ENCODE measurements at places on chromosomes 7 and 10.
A peak's percentile ranks its signal among the peaks of the same experiment; 100 is the strongest.

GRCh38 chr10:88227342-88228018 is 355.6 kb downstream of the RNLS start:
- no peaks in the 10 kb centered on the region for H3K36me3 ChIP-seq
- H3K4me3 ChIP-seq = no peak overlapping the region
- H3K27me3 ChIP-seq = no peaks in the 10 kb centered on the region
- peak overlapping the region; percentile 60 for H3K27ac ChIP-seq
- H3K4me1 ChIP-seq = peaks cover 32% of the 10 kb centered on the region
- DNase-seq = peak; percentile 65

DNA sequence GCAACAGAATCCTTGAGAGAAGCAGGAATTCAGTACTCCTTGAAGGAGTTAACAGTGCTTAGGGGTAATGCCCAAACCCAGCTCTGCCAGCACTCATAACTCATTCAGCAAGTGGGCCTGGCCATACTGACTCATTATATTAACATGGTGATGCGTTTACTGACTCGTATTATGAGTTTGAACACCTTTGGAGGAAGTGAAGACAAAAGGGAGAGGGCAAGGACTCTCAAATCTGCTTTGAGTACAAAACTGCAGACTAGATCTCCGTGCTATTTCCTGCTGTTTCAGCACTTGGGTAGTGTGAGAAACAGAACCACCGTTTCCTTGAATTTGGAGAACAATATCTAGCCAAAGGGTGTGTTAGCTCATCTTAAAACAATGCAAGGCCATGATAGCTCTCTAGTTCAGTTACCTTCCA is 30.8 kb downstream of the SLC16A9 start:
- H3K27ac ChIP-seq = no peak overlapping the region
- DNase-seq = no peak
- no peaks in the 10 kb centered on the region for H3K4me1 ChIP-seq
- H3K36me3 ChIP-seq = no peaks in the 10 kb centered on the region
- no peak overlapping the region for H3K4me3 ChIP-seq

DNA sequence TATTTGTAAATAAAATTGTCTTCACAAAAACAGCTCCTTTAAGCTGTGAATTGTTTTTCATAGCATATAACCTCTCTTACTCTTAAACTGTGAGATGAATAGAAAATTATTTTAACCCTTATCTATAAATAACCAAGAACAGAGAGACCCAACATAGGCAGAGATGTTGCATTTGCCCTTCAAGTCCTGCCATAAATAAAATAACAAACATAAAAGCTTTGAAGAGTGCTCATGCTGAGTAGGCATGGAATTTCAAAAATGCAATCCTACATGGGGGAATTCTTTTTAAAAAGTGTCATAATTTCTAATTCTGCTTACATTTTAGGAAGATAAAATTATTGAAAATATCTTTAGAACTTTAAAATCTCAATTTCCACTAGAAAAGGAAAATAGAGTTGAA is 124.1 kb upstream of the FERD3L start:
- no peak overlapping the region for H3K4me3 ChIP-seq
- no peak overlapping the region for H3K27ac ChIP-seq
- no peak for DNase-seq
- no peaks in the 10 kb centered on the region for H3K27me3 ChIP-seq
- H3K36me3 ChIP-seq = no peaks in the 10 kb centered on the region

DNA sequence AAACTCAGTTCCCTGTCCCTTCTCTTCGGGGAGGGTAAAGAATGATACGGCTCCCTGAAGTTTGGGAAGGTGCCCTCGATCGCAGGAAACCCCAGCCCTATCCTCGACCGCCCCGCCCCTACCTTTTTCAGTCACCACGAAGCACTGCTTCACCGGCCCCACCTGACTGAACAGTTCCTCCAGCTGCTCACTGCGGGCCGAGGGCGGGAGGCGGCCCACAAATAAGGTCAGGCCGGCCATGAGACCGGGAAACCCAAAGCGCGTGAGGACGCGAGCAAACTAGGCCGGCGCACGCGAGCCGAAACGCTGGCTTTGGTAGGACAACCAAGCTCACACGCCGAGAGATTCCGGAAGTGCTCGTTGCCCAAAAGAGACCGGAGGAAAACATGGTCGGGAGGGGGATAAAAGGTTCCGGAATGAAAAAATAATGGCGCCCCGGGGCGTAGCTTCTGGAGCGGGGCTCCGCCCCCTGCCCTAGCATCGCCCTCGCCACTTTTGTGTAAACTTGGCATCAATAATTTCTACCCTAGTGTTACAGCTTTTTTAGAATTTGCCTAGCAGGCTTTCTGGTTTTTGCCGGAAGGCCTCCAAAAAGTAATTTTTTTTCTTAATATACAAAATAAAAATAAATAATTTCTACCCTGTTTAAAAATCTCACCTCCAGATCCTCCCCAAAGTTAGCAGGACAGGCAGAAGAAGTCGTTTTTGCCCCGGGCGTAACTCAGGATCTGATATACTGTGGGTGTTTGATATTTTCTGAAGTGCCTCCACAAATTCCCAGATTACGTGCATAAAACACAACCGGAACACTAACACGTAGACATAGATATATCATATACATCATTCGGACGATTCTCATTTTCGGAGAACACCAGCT is at the start of gene RBM28:
TSS of gene RBM28 (minus strand) at position 355 of the 877 bp plus-strand sequence. CDS start at position 240, 115 bp downstream.
- peaks cover 9% of the 10 kb centered on the region for H3K36me3 ChIP-seq
- peak within 1 kb of the TSS; percentile 82 for H3K4me3 ChIP-seq
- H3K27me3 ChIP-seq = no peaks in the 10 kb centered on the region
- peaks cover 23% of the 10 kb centered on the region for H3K4me1 ChIP-seq
- H3K27ac ChIP-seq = peak within 1 kb of the TSS; percentile 71

GRCh38 chr10:127146661-127147060 is 49.7 kb downstream of the INSYN2A start:
- H3K4me1 ChIP-seq = no peaks in the 10 kb centered on the region
- no peak for DNase-seq
- no peak overlapping the region for H3K4me3 ChIP-seq
- no peaks in the 10 kb centered on the region for H3K36me3 ChIP-seq
- H3K27me3 ChIP-seq = no peaks in the 10 kb centered on the region
- no peak overlapping the region for H3K27ac ChIP-seq

GRCh38 chr10:11159543-11160215 is 142.0 kb downstream of the CELF2 start:
- no peaks in the 10 kb centered on the region for H3K27me3 ChIP-seq
- H3K27ac ChIP-seq = no peak overlapping the region
- no peak for DNase-seq
- H3K36me3 ChIP-seq = no peaks in the 10 kb centered on the region
- H3K4me3 ChIP-seq = no peak overlapping the region
- peaks cover 34% of the 10 kb centered on the region for H3K4me1 ChIP-seq

DNA sequence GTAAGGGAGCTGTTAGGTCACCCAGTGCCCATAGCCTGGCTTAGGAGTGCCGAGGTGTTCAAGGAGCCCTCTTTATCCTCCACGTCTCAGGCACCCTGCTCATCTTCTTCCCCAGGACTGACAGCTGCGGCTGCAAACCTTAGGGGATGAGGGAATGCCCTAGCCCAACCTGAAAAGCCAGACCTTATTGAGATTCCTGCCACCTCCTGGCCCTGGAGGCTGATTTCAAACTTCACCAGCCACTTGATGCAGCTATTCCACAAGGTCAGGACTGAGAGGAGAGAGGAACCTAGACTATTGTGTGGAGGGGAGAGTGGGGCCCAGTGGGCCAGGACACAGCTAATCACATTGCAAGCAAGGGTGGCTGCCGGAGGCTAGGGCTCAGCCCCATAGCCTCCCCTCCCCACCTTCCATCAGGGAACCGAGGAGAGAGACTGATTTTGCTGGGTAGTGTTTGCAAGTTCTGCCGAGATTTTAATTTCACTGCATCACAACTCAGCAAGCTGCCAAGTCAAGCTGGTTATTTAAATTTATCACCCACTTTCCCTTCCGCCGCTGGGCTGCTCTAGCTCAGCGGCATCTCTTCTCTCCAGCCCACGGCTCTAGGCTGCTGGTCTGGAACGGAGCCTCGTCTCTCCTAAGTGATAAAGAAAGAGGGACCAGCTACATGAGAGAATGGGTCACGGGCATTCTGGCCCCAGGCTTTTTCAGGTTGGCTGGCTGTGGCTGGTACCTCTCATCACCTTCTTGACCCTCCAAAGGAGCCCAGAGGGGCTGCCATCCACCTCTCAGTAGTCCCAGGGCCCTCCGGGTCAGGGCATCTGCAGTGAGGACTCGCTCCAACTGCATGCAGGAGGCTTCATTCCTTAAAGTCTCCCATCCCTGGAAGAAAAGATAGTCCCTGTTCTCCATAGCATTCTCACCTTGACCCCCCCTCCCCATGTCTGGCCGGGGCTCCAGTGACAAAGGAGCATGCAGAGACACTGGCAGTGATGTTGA is 66.7 kb downstream of the PAX2 start:
- no peaks in the 10 kb centered on the region for H3K36me3 ChIP-seq
- no peaks in the 10 kb centered on the region for H3K4me1 ChIP-seq
- peaks cover 18% of the 10 kb centered on the region for H3K27me3 ChIP-seq
- H3K4me3 ChIP-seq = no peak overlapping the region
- DNase-seq = no peak
- H3K27ac ChIP-seq = no peak overlapping the region

DNA sequence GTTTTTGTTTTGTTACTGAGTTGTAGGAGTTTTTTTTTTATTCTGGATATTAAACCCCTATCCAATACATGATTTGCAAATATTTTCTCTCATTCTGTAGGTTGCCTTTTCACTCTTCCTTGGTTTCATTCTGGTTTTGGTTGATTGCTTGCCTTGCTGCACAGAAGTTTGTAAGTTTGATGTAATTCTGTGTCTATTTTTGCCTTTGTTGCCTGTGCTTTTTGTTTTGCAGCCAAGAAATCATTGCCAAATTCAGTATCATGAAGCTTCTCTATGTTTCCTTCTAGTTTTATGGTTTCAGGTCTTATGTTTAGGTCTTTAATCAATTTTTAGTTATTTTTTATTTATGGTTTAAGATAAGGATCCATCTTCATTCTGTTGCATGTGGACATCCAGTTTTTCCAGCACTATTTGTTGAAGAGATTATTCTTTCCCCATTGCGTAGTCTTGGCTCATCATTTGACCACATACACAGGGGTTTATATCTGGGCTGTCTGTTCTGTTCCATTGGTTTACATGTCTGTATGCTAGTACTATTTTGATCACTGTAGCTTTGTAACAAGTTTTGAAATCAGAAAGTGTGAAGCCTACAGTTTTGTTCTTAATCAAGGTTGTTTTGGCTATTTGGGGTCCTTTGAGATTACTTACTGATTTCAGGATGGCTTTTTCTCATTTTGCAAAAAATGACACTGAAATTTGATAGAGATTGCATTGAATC is 26.4 kb downstream of the BMPR1A start:
- H3K27ac ChIP-seq = peak overlapping the region; percentile 71
- no peaks in the 10 kb centered on the region for H3K36me3 ChIP-seq
- no peaks in the 10 kb centered on the region for H3K27me3 ChIP-seq
- DNase-seq = no peak
- peaks cover 24% of the 10 kb centered on the region for H3K4me1 ChIP-seq

GRCh38 chr7:42689626-42690025 is 222.2 kb downstream of the C7orf25 start:
- no peak for DNase-seq
- no peak overlapping the region for H3K27ac ChIP-seq
- H3K4me1 ChIP-seq = no peaks in the 10 kb centered on the region

GRCh38 chr10:94238006-94238617 is 124.6 kb downstream of the NOC3L start:
- H3K27ac ChIP-seq = no peak overlapping the region
- no peaks in the 10 kb centered on the region for H3K27me3 ChIP-seq
- DNase-seq = no peak
- no peaks in the 10 kb centered on the region for H3K36me3 ChIP-seq
- H3K4me1 ChIP-seq = no peaks in the 10 kb centered on the region

- H3K36me3 ChIP-seq = no peaks in the 10 kb centered on the region
- H3K4me3 ChIP-seq = no peak overlapping the region
- H3K4me1 ChIP-seq = no peaks in the 10 kb centered on the region
- peak; percentile 49 for DNase-seq
- H3K27ac ChIP-seq = no peak overlapping the region
- H3K27me3 ChIP-seq = no peaks in the 10 kb centered on the region
These were observed 6.0 kb downstream of the ASB10 start for GRCh38 chr7:151181011-151181431.

DNA sequence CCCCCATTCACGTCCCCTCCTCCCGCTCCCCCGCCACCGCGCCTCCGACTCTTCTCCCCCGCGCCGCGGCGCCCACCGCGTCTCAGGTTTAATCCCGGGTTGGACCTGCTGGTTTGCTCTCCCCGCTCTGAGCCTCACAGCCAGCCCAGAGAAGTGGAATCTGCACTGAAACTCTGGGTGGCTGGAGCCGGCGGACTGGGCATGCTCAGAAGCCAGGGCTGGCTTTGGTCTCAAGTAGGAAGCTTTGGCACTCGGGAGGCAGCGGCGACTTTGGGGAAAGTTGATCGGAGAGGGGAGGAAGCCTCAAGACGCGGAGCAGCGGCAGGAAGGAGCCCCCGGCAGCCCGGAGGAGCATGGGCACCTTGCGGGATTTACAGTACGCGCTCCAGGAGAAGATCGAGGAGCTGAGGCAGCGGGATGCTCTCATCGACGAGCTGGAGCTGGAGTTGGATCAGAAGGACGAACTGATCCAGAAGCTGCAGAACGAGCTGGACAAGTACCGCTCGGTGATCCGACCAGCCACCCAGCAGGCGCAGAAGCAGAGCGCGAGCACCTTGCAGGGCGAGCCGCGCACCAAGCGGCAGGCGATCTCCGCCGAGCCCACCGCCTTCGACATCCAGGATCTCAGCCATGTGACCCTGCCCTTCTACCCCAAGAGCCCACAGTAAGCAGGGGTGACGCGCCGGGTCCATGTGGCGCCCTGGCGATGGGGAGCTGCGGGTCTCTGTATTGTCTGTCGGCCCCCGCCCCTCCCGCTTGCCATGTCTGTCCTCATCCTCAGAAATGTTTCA is at the start of gene PRKG1:
TSS of gene PRKG1 (plus strand) at position 250 of the 791 bp plus-strand sequence.
- no peaks in the 10 kb centered on the region for H3K4me1 ChIP-seq
- peak; percentile 88 for DNase-seq
- H3K27me3 ChIP-seq = no peaks in the 10 kb centered on the region
- H3K4me3 ChIP-seq = peak within 1 kb of the TSS; percentile 60

DNA sequence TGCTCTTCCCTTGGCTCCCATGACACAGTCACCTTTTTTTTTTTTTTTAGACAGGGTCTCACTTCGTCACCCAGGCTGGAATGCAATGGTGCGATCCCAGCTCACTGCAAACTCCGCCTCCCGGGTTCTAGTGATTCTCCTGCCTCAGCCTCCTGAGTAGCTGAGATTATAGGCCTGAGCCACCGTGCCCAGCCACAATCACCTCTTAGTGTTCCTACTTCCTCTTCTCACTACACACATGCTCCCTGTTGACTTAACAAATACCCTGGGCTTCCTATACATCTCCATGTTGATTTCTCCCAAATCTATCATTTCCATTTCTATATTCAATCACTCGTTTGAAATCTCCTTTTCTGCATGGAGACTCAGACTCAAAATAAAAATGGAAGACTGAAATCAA is 91.7 kb downstream of the CUBN start:
- H3K36me3 ChIP-seq = no peaks in the 10 kb centered on the region
- peak overlapping the region; percentile 52 for H3K27ac ChIP-seq
- no peak overlapping the region for H3K4me3 ChIP-seq
- no peaks in the 10 kb centered on the region for H3K4me1 ChIP-seq
- no peaks in the 10 kb centered on the region for H3K27me3 ChIP-seq
